ENCODE measurements at places on chromosomes 4 and X. TPM values are rescaled to one million over a fixed set of nuclear protein-coding genes. Genes with fewer than 3 reads are reported as not detected.

XPNPEP2 gene
- total RNA-seq, result 0.11 TPM

DNA sequence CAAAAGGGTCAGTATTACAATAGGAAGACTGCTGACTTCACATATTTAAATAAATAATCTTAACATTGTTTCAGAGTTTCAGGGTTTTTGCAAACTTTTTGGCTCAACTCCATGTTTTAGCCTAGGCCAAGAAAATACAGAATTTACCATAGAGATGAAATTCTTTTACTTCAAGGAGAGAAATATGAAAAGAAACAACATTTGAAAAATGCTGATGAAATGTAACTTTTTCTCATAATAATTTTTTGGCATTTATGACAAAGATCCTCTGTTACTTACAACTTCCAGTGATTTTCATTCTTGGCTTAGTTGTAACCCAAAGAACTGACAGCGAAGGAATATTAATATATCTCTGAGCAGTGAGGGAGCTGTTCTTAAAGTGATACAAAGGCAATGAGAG lies 316.1 kb upstream of the EMCN start:
- H3K4me3 ChIP-seq, result no peak overlapping the region
- H3K27me3 ChIP-seq, result no peaks in the 10 kb centered on the region

GPRIN3 gene
- 16.0 TPM for total RNA-seq

- no peak for DNase-seq
- H3K4me1 ChIP-seq, result peaks cover 16% of the 10 kb centered on the region
- no peak overlapping the region for H3K4me3 ChIP-seq
These were observed 69.7 kb downstream of the PDGFC start for GRCh38 chr4:156901871-156902270.

GRCh38 chrX:119479845-119480244 lies 11.6 kb downstream of the SLC25A5 start:
- H3K4me3 ChIP-seq, result no peak overlapping the region
- no peak for DNase-seq
- peaks cover 14% of the 10 kb centered on the region for H3K4me1 ChIP-seq
- H3K27ac ChIP-seq, result no peak overlapping the region

- peaks cover 13% of the 10 kb centered on the region for H3K4me1 ChIP-seq
- no peaks in the 10 kb centered on the region for H3K27me3 ChIP-seq
- peak overlapping the region; percentile 96 for H3K4me3 ChIP-seq
These were observed 557 bp downstream of the PIGG start for GRCh38 chr4:499567-499966.

DNA sequence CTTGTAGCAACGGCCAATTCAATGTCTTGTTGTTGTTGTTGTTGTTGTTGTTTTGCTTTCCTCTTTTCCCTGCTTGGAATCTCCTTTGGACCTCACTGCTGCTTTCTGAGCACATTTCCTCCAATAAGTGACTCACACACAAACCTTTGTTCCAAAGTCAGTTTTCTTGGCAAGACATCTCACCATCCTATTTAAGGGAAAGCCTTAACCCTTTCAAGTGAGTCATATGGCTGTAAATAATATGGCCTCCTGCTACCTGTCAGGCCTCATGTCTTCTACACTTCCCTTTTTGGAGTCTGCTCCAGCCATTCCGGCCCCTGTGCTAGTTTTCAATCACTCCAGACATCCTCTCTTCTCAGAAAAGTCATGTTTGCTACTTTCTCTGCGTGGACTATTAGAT lies 79.5 kb upstream of the MAGEB10 start:
- H3K36me3 ChIP-seq, result no peaks in the 10 kb centered on the region
- H3K27me3 ChIP-seq, result no peaks in the 10 kb centered on the region
- no peak overlapping the region for H3K4me3 ChIP-seq
- no peak for DNase-seq
- no peak overlapping the region for H3K27ac ChIP-seq

GRCh38 chrX:125681507-125681906 lies 361.8 kb downstream of the TEX13C start:
- no peak overlapping the region for H3K4me3 ChIP-seq
- H3K27ac ChIP-seq, result no peak overlapping the region
- no peaks in the 10 kb centered on the region for H3K27me3 ChIP-seq
- no peaks in the 10 kb centered on the region for H3K36me3 ChIP-seq
- no peak for DNase-seq

ETDB gene
- total RNA-seq, result not detected

DNA sequence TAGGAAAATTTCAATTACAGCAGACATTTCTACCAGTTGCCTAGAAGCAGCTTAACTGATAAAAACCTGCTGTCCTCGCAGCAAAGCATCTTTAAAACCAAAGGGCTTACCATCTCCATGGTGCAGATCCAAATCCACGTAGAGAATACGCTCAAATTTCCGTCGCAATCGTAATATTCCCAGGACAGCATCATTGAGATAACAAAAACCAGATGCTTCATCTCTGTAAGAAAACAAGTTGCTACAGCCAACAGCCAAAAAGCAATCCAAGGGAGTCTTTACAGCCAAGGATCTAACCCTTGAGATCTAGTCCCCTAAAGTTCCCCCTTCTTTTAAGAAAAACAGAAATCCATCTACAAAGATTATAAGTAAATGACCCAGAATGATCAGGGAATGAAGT lies 77.6 kb downstream of the HDAC8 start:
- H3K36me3 ChIP-seq, result peaks cover 19% of the 10 kb centered on the region
- no peaks in the 10 kb centered on the region for H3K27me3 ChIP-seq
- H3K4me3 ChIP-seq, result no peak overlapping the region
- peaks cover 2% of the 10 kb centered on the region for H3K4me1 ChIP-seq
- no peak overlapping the region for H3K27ac ChIP-seq

- no peaks in the 10 kb centered on the region for H3K4me1 ChIP-seq
- no peaks in the 10 kb centered on the region for H3K27me3 ChIP-seq
- H3K36me3 ChIP-seq, result no peaks in the 10 kb centered on the region
These were observed 156.4 kb upstream of the TBL1X start for GRCh38 chrX:9308426-9308825.

- no peak for DNase-seq
- H3K4me3 ChIP-seq, result no peak overlapping the region
- H3K27me3 ChIP-seq, result no peaks in the 10 kb centered on the region
- H3K27ac ChIP-seq, result peak overlapping the region; percentile 38
- peaks cover 4% of the 10 kb centered on the region for H3K36me3 ChIP-seq
These were observed 8.3 kb downstream of the NSD2 start for GRCh38 chr4:1879485-1879884.
